ENCODE measurements at places on chromosomes 5 and 9.

GRCh38 chr5:56159521-56159947 lies 73.6 kb downstream of the ANKRD55 start:
- no peak for DNase-seq

GRCh38 chr9:16032799-16033198 lies 480.0 kb downstream of the CCDC171 start:
- DNase-seq = no peak

- DNase-seq = no peak
These were observed 506.1 kb downstream of the BNC2 start for GRCh38 chr9:16364347-16364746.

GRCh38 chr5:103624675-103625074 lies 62.1 kb upstream of the NUDT12 start:
- DNase-seq = no peak

- no peak for DNase-seq
These were observed 19.5 kb upstream of the RAB14 start for GRCh38 chr9:121220996-121221663.

- DNase-seq = no peak
These were observed 249.8 kb downstream of the NR2F1-AS1 start for GRCh38 chr5:93331241-93331640.

GRCh38 chr5:91956738-91957137 lies 573.6 kb upstream of the ARRDC3 start:
- no peak for DNase-seq

- DNase-seq = no peak
These were observed 380.8 kb downstream of the SPATA31D1 start for GRCh38 chr9:82369251-82369945.

DNA sequence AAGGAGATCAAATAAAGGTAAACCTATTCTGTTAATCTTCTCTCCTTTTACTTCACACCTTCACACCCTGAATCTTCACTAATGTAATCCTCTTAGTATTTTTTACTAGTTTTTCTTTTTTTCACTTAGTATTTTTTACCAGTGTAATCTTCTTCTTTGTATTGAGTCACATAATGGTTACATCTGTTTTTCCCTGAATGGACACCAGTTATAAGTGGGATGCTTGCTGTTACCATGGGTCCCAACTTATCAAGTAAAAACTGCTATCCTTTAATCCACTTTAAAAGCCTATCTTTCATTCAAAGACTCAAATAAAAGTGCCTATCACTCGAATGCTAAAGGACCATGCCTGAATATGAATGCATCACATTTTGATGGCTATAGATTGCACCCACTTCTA lies 15.1 kb downstream of the ZFAND5 start:
- DNase-seq = no peak

DNA sequence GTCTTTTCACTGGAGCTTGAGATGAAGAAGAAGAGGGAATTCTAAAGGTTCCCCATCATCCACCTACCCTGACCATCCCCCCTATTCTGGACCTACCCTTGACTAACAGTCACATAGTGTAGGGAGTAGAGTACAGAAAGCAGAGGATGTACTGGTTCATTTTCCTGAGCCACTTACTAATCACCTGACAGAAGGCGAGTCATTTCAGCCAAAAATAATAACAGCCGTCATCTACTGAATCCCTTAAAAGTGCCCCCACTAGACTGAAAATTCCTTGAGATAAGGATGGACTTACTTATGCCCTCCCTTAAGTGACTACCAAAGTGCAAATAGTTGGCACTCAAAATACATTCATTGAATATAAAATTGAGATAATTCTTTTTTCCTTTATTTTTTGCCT lies 112.2 kb downstream of the FOXD1 start:
- no peak for DNase-seq

GRCh38 chr5:6450319-6450833 lies 1.7 kb downstream of the UBE2QL1 start:
- DNase-seq = no peak

GRCh38 chr5:76199336-76200318 lies 116.4 kb downstream of the SV2C start:
- DNase-seq = no peak

DNA sequence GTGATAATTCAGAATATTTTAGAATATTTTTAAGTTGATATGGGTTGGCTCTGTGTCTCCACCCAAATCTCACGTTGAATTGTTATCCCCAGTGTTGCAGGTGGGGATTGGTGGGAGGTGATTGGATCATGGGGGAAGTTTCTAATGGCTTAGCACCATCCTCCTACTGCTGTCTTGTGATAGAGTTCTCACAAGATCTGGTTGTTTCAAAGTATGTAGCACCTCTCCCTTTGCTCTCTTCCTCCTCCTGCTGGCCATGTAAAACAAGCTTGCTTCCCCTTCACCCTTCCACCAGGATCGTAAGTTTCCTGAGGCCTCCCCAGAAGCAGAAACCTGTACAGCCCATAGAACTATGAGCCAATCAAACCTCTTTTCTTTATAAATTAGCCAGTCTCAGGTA lies 214.6 kb upstream of the C9orf72 start:
- no peak for DNase-seq

DNA sequence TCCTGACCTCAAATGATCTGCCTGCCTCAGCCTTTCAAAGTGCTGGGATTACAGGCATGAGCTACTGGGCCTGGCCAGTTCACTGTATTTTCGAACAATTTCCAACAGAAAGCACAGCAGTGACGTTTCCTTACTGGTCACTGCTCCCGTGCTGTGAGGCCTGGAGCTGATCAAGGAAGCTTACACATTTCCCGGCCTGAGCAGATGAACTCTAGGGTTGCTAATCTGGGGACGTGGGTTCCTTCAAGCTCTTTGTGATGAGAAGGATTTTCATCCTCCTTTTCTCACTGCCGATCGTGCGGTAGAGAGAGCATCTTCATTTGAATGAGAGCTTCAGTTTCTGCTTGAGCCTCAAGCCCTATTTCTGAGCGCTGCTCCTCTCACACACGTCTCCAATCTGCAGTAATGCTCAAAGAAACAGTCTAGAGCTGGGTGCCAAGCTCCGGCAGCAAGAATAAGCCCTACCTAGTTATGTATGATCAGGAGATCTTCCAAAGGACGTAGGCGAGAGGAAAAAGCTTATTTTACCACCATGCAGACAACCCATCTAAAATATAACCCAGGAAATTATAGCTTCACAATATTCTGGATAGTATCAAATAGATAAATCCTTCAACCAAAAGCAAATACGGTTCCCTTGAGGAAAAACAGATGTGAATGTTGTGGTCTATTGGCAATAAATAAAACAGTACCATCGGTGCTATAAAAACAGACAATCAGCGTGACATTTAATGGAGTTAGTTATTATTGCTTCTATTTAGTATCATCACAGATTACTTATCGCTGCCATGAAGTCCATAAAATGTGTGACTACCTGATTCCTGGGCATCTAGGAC lies 7.3 kb upstream of the SPATA24 start:
- DNase-seq = no peak

DNA sequence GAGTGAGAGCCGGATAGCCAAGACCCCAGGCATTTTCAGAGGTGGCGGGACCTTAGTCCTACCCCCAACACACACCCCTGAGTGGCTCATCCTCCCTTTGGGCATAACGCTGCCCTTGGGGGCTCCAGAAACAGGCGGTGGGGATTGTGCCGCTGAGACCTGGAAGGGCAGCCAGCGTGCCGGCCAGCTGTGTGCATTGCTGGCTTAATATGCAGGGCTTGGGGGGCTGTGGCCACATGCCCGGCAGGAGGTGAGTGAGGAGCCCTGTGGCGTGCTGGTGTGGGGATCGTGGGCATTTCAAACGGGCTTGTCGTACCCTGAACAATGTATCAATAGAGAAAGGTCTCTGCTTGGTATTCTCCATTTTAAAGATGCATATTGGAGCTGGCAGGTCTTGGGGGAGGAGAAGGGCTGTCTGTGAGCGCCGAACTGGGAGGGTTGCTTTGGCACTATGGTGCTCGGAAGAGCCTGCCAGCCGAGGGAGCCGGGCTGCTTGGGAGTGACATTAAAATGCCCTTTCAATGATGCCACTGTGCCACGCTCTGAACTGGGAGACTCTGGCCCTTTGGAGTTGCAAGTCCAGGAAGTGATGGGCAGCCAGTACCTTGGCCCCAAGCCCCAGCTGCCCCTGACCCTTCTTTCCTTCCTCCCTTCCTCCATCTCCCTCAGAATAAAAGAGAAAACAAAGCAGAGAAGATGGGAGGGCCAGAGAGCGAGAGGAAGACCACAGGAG lies 11.2 kb upstream of the OLFM1 start:
- DNase-seq = no peak

GRCh38 chr5:103120607-103121200 lies 603 bp downstream of the PPIP5K2 start:
- no peak for DNase-seq

DNA sequence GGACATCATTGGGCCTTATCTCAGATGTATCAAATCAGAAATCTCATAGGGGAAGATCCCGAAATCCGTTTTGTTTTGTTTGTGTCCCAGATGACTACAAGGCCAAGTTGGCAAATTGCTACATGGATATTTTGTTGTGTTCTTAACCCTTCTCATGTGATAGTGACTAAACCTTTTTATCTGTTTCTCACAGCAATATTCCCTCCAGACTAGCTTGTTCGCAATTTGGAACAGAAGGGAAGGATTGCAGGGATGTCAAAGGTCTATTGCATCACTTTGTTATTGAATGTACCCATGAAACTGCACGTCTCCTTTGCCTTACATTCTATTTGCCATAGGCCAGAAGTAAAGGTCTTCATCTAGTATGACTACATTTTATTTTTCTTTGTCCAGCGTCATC lies 453.9 kb downstream of the NFIB start:
- no peak for DNase-seq

- DNase-seq = no peak
These were observed 721 bp upstream of the MAML1 start for GRCh38 chr5:179731791-179732411.

GRCh38 chr9:99809586-99810319 lies 11.9 kb upstream of the NR4A3 start:
- no peak for DNase-seq

GRCh38 chr9:69346596-69347390 lies 21.8 kb downstream of the ENTREP1 start:
- DNase-seq = no peak
